Suprapubic skin (tissue), 4 donors: ENCODE measurements at places on chromosomes 16 and 17.
A peak's percentile ranks its signal among the peaks of the same experiment; 100 is the strongest.

DNA sequence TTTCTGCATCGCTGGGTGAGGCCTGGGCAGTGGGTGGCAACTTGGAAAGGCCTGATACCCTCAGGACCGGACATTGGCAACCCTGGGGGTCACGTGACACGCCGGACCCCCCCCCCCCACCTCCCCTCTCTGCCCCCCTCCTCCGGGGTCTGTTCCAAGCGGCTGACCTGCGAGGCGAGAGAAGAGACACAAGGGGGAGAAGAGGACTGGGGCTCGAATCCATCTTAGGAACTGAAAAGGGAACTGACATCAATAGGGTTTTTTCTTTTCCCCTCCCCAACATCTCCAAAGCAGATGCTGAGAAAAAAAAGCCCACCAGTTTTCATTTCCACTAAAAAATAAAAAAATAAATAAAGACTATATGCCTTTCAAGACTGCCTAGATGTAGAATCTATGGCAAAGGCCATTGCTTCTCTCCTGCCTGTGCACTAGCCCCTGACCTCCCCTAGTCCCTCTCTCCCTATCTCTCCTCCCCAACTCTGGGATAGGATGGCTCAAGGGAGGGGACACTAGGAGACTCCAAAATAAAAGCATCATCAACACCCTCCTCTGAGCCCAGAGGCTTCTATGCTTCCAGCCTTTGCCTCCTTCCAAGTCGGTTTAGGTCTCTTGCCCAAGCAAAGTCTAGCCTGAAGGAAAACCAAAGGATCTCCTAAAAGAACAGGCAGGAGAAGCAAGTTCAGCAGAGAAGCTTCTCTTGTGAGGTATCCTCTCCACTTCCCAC is 7.7 kb upstream of the HOXB2 start:
- no peak for DNase-seq

DNA sequence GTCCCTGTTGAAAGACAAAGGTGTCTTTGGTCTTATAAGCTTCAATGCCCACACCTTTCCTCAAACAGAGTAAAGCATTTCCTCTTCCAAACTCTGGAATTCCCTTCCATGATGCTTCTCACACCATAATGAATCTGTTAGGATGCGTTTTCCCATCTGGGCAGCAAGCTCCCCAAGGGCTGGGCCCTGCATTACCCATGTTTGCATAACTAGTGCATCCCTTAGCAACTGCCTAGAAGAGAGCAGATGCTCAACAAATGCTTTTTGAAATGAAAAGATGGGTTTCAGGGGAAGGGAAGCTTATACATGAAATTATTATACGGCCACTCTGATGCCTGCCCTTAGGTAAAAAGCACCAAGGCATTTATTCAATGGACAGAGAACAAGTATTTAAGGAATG is 124.5 kb upstream of the CCL2 start:
- no peak for DNase-seq

GRCh38 chr17:27968206-27968732 is 74.2 kb upstream of the NLK start:
- no peak for DNase-seq

DNA sequence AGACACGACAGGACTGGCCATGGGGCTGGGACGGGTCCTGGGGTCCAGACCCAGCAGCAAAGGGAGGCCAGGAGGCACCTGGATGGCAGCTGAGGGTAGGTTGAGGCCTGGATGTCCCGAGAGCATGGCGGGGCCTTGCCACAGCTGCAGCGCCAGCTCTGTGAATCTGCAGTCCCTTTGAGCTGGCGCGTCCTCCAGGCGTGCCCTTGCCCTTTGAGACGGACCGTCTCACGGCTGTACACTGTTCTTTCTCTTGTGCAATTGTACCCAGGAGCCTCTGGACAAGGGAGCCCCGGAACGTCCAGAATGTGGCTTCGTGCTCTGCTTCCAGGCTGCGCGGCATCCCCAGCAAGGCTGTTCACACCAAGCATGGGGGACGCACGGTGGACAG is 69.5 kb upstream of the CIBAR2 start:
- no peak for DNase-seq

DNA sequence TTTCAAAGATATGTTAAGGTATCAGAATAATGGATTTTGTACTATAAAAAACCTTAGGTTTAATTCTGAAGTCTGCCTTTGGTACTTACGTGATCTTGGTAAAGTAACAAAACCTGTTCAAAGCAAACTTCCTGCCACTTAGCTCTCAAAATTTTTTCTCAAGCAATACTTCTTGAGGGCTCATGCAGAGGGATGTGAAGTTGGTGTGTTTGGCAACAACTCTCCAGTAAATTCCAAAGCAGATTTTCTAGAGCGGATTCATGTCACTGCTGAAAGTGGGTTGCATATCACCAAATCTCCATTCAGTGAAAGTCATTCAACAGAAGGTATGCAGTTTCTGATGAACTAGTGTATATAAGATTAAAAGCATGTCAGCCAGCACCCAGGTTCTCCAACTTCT is 856.7 kb downstream of the CDH8 start:
- no peak for DNase-seq

- no peak for DNase-seq
Observed at GRCh38 chr17:67980456-67980855, 15.8 kb downstream of the C17orf58 start.

- DNase-seq = no peak
Observed at GRCh38 chr16:88144028-88144511, 192.8 kb downstream of the BANP start.

DNA sequence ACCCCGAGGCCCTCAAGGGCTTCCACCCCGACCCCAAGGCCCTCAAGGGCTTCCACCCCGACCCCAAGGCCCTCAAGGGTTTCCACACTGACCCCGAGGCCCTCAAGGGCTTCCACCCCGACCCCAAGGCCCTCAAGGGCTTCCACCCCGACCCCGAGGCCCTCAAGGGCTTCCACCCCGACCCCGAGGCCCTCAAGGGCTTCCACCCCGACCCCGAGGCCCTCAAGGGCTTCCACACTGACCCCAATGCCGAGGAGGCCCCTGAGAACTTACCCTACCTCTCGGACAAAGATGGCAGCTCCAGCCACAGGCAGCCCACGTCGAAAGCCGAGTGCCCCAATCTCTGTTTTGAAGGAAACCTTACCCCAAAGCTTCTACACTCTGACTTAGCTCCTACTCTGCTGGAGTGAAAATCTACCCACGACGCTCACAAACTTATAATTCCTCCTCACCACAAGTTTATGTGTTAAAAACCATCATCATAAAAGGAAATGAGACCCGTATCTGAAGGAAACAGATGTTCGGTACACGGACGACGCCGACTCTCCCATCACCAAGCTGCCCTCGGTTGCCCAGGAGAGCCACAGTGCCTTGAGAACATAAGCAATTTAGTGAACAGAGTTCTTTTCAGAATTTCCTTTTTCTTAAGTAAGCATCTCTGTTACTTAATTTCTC is 61.2 kb upstream of the RPH3AL start:
- no peak for DNase-seq

DNA sequence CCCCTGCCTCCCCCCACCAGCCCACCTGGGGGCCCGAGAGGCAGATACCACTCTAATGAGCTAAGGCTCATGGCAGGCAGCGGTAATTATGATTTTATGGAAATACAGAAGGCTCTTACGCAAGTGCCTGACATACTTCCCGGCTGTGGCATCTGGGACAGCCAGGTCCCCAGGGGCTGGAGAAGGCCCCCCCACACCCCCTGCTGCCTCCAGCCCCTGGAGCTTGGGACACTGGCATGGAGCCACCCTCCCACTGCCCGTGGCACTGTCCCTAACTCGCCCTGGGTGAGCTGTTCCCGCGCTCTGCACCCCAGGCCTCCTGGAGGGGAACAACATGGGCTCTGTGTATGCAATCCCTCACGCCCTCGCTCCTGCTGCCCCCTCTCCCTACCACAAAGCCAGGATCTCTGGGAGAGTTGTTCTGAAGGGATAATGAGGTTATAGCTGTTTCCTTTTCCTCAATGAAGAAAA is 5.4 kb upstream of the STAC2 start:
- no peak for DNase-seq

- no peak for DNase-seq
Observed at GRCh38 chr16:54080524-54081008, 206.0 kb downstream of the IRX3 start.

GRCh38 chr17:604765-605164 is 109.9 kb downstream of the VPS53 start:
- DNase-seq = no peak

DNA sequence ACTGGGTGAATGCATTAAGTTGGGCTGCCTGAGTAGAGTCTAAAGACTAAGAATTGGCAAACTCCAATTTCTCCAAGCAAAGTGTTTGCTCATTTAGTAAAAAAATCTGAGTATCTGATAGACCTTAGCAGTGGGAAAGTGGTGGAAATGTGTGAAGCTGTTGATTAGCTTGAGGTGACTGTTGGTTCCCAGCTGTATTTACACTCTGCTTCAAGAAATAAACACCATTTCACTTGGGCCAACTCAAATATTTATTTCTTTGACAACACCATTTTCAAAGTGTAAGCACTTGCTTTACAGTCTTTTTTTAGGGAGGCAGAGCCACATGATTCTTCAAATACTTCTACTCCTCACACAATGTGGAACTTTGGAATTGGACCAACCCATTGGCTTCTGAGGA is 8.7 kb downstream of the KCTD19 start:
- no peak for DNase-seq

DNA sequence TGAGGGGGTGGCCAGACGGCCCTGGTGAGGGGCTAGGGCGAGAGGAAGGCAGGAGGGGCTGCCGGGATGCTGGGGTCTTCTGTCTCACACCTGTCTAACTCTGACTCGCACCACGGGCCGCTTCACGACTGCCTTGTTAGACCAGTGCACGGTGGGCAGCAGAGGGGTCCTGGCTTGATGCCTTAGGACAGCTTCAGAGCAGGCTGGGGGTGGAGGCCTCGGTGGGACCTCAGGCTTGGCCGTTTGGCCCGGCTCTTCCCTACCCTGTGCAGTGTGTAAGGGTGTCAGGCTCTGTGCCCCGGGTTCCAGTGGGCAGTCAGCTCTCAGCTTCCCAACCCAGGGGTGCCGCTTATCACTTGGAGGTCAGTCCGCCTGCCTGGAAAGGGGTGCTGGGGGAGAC is 100.7 kb downstream of the OR1D5 start:
- no peak for DNase-seq

DNA sequence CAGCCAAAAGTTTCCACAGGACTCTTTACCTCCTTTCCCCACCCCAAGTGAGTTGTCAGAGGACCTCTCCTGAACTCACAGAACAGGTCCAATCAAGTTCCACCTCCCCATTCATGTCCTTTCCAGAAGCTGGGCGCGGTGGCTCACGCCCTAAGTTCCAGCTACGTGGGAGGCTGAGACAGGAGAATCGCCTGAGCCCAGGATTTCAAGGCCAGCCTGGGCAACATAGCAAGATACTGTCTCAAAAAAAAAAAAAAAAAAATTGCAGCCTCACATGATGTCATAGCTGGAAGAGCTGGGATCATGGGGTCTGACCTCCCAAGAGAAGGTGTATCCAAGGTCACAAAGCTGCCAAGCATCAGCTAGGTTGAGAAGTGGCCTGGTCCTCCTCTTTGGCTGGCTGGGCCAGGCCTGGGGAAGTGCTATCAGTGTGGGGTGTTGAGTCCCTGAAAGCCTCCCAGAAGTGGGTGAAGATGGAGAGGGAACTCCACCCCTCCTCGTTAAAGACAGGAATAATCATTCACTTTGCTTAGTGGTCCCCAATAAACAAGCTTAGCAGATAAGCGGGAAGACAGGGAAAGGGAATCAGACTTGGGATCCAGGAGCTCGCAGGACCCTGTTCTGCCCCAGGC is 5.5 kb upstream of the MNT start:
- no peak for DNase-seq

DNA sequence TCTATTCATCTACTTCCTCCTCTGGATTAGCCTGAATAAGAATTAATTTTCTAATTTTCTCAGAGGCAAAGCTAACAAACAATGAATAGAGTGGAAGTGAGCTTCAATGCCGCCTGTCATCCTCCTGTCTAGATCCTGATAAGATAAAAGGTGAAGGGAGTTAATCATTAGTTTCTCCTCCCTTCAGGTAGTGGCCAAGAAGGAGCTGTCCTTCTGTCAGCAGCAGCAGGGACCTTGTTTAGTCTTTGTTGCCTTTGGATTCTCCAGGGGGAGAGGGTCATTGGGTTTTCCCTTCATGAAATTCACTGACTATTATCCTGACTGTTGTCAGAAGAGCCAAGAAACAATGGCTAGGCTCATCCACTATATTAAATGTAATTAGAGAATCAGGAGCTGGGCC is 420.2 kb upstream of the GOT2 start:
- no peak for DNase-seq

GRCh38 chr16:57489229-57489628 is 2.9 kb upstream of the DOK4 start:
- no peak for DNase-seq

- no peak for DNase-seq
Observed at GRCh38 chr17:78596871-78597764, 19.9 kb upstream of the DNAH17 start.

DNA sequence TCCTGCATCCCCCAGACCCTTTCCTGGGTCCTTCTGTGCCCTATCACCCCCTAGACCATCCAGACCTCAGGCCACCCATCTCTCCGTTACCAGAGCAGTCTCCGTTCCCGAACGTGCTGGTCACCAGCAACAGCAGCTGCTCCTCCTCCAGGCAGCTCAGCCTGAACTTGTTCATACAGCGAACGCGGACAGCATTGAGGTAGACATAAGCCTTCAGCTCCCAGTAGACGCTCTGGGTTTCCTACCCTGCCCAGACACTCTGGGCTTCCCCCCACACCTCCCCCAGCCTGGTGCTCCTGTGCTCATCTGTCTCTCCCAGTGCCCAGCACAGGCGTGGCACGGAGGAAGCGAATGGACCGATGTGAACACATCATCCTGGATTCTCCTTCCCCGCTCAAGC is 41.6 kb upstream of the RNFT1 start:
- no peak for DNase-seq

DNA sequence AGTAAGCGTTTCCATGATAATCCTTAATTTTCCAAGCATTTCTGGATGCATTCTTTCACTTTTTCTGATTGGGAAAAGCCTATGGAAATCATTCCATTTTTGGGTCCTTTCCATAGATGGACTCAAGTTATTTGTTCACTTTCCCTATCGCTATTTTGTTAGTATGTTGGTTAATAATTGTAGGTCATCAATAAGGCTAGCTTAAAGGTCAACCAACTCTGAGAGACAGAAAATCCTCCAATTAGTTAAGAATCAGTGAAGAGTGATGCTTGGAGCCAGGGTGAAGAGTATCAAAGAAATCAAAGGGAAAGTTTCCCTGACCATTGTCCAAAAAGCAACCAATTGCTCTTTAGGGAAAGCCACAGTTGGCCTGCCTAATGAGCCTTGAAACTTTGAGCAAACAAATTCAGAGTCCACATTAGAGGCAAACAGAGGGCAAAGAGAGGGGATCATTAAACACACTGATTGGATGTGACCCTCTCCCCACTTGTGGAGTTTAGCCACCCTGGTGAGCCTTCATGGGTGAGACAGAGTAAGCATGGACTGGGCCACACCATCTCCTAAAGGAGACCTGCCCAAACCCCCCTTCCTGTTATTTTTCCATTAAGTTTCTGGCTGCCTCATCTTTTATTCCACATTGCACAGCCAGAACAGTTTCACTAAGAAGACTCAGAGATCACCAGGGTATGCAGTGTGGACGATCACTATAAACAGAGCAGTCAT is 133.4 kb upstream of the DYNLRB2 start:
- no peak for DNase-seq

GRCh38 chr17:31167111-31167510 is 72.3 kb downstream of the NF1 start:
- DNase-seq = no peak

- no peak for DNase-seq
Observed at GRCh38 chr17:17497065-17497844, 1.1 kb upstream of the RASD1 start.

GRCh38 chr16:21566891-21567414 is 32.4 kb upstream of the METTL9 start:
- DNase-seq = peak; percentile 30

GRCh38 chr16:25608002-25608401 is 83.8 kb upstream of the HS3ST4 start:
- no peak for DNase-seq
